ENCODE measurements at places on chromosomes 11 and 22.
A peak's percentile ranks its signal among the peaks of the same experiment; 100 is the strongest.

DNA sequence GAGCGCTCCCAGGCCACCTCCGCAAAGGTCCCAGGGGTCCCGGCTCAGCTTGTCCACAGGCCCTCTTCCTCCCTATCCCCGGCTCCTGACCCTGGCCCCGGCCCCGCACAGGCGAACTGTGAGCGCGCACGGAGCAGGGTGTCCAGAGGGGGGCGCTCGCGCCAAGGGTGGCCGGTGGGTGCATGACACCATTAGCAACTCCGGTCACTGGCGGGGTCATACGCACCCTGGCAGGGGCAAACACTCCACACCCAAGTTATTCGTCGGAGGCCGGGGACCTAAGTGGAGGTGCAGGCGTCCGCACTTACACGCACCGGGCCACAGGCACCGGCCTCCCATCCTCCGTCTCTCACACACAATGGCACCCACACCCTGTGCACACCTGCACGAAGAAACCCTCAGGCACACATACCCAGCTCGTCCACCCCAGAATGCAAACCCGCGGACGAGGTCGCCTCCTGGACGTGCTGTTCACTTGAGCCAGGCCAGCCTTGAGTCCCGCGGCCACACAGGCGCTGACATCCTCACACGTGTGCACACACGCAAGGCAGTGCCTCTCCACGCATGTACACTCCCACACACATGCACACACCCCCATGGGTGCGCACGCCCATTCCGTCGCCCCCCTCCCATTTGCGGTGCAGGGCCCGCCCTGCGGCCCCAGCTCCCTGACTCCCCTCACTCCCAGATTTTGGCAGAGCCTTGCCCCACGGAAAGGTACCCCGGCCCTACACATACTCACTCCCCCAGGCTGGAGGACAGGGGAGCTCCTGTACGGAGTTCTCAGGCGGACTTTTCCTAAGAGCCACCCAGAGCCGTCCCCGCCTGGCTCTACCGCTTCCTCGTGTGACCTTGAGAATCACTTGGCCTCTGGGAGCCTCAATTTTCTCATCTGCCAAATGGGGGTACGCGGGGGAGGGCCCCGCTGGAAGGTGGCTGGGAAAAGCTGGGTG is at the start of gene RASGRP2:
Gene RASGRP2, minus strand, starts transcription at position 552 of the 953 bp plus-strand sequence. CDS start 1,276 bp downstream, outside the sequence.
- peak; percentile 80 for DNase-seq

GRCh38 chr22:47373648-47374272 is 611.3 kb downstream of the TBC1D22A start:
- DNase-seq = no peak

GRCh38 chr11:87137711-87138110 is 100.0 kb downstream of the TMEM135 start:
- no peak for DNase-seq

GRCh38 chr11:10911907-10912306 is 54.1 kb upstream of the ZBED5 start:
- DNase-seq = no peak

GRCh38 chr22:40768206-40768605 is 50.9 kb downstream of the SLC25A17 start:
- no peak for DNase-seq

DNA sequence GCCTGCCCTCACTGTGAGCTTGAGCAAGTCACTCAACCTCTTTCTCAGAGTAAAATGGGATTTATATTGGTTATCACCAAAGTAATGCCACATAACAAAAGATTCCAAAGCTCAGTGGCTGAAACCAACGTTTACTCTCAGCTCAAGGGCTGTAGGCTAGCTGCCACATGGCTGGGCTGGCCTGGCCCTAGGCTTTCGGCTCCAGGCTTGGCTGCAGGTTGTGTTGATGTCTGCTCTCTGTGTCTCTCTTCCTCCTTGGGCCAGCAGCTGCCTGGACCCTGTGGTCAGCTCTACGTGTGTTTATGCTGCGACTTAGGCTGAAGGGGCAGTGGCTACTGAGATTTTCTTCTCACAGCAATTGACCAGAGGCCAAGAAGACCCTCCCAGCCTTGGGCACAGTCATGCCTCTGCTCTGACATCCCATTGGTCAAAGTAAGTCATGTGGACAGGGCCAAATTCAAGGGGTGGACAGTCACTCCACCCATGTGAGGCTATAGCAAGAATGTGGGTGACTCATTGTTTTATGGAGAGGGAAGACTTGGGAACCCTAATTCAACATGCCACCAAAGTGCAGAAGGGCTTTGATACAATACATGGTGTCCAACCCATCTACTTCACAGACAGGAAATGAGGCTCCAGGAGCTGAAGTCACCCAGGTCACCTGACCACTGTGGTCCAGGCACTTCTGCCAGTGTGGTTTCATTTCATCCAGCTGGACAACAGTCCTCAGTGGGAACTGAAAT is 90.6 kb downstream of the TSPAN18 start:
- DNase-seq = no peak

DNA sequence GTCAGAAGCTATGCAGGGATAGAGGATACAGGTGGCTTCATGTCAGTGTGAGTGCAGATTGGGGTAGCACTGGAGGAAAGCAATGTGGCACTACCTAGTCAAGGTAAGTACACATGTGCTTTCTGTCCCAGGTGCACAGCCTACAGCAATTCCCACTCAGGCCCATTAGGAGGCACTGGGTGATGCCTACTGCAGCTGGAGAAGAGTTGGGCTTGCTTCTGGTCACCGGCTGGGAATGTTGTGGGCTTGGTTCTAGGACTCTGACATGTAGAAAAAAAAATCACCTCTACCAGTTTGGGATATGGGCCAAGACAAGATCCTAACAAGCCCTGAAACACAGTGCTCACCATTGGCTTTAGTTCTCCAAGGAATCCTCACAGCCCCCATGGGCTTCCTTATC is 69.7 kb downstream of the TENM4 start:
- DNase-seq = no peak

GRCh38 chr22:44570476-44571445 is 72.7 kb upstream of the RTL6 start:
- DNase-seq = no peak

- no peak for DNase-seq
Measured at GRCh38 chr11:125724125-125724524, 22.0 kb upstream of the PATE1 start.

DNA sequence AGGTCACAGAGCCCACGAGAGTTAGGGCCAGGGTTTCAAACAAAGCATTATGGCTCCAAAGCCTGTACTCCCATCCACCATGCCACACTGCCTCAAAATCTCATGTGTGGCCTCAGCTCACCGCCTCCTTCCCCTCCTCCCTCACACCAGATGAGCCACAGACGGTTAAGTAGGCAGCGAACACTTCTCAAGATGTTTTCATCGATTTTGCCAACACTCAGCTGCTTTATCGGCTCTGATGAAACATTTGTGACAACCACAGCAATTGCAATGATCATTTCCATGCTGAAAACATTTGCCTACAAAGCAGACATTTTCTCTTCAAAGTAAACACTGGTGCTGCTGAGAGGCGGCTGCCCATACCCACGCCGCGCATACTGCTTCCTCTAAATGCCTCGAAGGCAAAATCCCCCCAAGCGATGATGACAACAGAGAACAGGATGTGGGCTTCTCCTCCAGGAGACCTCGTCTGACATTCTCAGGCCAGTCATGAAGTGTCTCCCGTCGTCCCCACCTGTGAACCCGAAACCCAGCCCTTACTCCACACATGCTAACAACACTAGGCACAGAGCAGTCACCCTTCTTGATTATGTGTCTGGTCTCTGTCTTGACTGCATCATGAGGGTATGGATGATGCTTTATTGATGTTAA is 599.2 kb downstream of the SOX6 start:
- DNase-seq = no peak

GRCh38 chr11:57622263-57622662 is 24.8 kb downstream of the SERPING1 start:
- no peak for DNase-seq

DNA sequence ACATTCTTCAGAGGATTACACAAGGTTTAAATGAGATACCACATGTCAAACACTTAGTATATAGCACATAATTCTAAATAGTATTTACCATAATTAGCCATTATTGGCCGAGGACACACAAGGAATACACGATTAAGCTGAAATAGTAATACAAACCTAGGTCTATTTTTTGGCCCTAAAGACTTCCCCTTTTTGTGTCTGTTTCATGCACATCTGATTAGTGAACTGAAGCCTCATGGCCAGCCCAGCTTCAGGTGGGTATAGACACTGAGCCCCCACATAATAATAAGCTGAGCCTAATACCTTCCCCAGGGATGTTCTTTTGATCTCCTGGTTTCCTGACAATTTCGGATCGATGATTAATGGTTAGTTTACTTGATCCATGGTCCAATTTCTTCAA is 2.1 kb downstream of the GLYATL1B start:
- no peak for DNase-seq

DNA sequence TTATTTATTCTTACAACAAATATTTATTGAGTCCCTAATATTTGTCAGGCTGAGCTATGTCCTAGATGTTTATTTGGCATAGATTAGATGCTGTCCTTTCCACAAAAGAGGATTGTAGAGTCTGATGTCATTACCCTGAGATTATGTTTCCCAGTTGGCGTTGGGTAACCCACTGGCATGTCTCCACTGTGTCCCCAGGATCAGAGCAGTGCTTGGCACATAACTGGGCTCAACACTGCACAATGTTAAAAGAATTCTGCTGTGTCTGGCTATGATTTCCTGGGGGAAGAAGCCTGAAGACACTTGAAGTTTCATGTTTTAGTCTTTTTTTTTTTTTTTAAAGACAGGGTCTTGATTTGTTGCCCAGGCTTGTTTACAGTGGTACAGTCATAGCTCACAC is 4.0 kb downstream of the RCN1 start:
- no peak for DNase-seq

DNA sequence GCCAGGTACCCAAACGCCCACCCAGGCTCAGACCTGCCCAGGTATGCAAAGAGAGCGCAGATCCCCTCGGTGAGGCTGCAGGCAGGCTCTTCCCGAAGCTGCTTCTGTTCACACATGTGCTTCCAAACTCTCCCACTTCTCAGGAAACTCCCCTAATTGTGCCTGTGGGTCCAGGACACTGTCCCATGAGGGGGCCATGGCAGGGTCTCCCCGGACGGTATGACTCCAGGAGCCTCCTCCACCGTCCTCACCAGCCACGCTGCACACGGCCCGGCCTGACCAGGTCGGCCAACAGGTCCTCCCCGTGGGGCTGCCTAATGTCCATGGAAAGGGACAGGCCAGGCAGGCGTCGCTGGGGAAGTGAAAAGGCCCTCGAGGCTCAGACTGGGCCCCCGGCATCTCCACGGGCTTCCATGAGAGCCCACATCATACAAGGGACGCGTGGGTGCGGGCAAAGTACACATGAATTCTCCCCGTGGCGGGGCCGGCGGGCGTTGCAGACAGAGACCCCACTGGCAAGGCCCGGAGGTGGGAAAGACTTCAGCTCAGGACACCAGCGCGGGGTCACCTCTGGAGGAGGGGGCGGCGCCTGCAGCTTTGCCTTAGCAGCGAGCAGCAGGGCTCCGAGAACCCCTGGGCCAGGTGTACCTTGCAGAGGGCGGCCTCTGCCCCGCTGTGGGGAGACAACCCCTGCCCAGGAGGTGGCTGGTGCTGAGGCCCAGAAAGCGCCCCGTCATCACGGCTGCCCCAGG is 526.1 kb downstream of the BRD1 start:
- DNase-seq = no peak

DNA sequence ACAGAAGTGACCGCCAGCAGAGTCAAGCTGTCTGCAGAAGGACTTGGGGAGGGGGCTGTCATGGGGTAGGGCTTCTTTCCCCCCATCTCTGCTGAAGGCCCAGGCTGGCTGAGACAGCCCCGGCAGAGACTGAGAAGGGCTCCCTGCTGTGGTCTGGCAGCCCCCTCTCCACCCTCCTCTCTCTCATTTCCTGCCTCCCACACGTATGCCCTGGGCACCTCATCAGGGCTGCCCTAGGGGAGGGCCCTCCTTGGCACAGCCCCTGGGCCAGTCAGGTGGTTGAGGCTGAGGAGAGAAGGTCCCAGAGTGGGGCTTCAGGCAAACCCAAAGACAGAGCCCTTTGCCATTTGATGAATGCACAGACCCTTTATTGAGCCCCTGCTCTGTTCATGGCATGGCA is 3.6 kb downstream of the RASD2 start:
- no peak for DNase-seq

DNA sequence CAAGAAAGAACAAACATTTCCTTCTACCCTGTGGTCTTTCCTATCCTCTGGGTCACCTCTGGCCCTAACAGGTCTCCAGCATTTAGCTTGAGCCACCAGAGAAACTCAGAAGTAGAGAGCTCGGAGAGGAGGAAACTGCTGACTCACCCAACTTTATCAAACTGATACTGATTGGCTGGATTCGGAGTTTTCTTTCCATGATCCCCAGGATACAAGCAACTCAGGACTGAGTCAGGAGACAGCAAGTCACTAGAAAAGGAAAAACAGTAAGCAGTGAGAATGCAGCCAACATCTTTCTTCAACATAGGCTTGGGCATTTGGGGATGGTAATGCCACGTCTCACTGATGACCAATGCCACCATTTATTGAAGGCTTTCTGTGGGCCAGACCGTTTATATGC is 32.7 kb downstream of the THOC5 start:
- DNase-seq = no peak

Data from activated T-helper 1 cell treated with anti-CD3 and anti-CD28 coated beads, Interleukin-12 subunit alpha, Interleukin-12 subunit beta, Interleukin-2, Interleukin-4 antibody, amounts not matched to agents 30 ng/mL and 10 ng/mL and 1 ng/mL, durations not matched to agents 14 hours and 24 hours and 36 hours (primary cell).